ENCODE measurements at places on chromosomes 7 and 10. TPM values are rescaled to one million over a fixed set of nuclear protein-coding genes. Genes with fewer than 3 reads are reported as not detected.

Gene GPR15LG
- not detected for total RNA-seq

GRCh38 chr7:159151231-159151630 is 6.6 kb upstream of the VIPR2 start:
- no peak for DNase-seq

DNA sequence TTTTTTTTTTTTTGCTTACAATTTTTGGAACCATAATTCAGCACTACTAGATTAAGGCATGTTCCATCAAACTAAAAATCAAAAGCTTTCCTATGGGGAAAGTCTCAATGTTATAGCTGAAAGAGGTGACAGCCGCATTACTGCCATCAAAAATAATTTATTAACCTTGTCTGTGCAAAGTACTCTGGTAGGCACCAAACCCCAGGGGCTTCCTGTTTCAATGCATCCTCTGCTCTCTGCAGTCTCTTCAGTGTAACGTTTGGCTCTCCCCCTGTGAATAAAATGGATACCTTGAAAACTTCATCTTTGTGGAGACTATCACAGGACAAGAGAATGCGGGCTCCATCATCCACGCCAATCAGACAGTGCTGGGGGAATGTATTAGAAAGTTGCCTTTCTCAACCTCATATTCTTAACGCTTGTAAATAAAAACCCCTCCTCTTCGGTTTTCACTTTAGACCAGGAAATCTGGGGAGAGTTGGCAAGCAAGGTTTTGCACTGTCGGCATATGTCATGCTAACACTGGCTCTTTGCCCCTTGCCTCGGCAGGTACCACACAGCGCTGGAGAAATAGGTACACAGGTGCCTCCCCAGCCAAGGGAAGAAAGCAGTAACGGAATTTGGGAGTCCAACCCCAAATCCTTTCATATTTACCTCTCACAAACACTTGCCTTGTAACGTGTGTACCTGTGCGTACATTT is 1.6 kb upstream of the NRG3 start:
- DNase-seq, result no peak

DNA sequence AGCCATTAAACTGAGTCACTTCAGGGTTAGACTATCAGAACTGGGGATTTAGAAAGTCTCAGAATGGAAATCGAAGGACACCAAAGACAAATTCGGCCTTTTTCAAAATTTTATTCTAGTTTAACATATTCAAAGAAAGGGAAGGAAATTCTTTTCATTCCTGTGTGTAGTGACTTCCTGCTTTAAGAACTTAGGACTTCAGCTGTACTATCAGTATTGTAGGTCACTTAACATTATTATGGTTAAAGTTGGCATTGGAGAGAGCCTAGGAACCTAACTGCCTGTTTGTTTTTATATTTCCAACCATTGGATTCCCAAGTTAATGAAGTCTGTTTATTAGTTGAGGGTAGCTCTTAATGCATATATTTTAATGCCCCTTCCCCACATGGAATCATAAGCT is 63.7 kb downstream of the PTEN start:
- no peak for DNase-seq

Gene GALNT11
- 57.1 TPM for total RNA-seq

- no peak for DNase-seq
These were observed 32.5 kb downstream of the ARHGAP22 start for GRCh38 chr10:48572414-48572813.

Gene TMEM229A
- total RNA-seq, result not detected

GRCh38 chr7:84195295-84196060 is 889 bp upstream of the SEMA3A start:
- DNase-seq, result no peak

- no peak for DNase-seq
These were observed 97.5 kb downstream of the TCF7L2 start for GRCh38 chr10:113047605-113047962.

GRCh38 chr7:33601884-33602283 is 303.5 kb upstream of the BMPER start:
- no peak for DNase-seq

- no peak for DNase-seq
These were observed 5.7 kb downstream of the ZNF22 start for GRCh38 chr10:45006276-45007030.
